A172 (cell line): ENCODE measurements at places on chromosomes 5 and 9.

DNA sequence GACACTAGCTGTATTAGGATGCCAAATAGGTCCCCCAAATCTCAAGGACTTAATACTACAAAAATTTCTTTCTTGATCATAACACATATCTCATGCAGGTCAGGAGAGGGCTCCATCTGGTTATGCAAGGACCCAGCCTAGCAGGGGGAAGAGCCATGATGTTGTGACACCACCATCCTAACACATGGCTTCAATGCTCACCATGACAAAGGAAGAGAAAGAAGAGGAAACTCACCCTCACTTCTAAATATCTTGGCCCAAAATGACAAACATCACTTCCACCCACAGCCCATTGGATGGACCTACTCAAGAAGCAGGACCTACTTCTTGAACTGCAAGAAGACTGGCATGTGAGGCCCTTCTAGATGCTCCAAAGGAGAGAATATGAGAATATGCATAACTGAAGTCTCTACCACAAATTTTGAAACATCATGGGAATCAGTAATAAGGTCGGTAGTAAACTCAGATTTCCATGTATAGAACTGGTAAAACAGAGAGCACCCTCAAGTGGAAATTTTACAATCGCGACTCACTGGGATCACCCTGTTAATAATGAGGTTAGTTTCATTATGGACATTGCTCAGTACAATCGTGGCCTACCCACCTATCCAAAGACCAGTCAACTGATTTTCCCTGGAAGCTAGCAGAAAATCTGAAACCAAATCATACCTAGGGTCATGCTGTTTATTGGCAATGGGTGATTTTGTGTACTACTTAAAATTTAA is 308.2 kb downstream of the ACTL7B start:
- DNase-seq: no peak

GRCh38 chr9:116157436-116158138 is 4.0 kb downstream of the PAPPA start:
- no peak for DNase-seq

- DNase-seq: peak; percentile 55
Measured at GRCh38 chr9:115992834-115993233, 160.8 kb upstream of the PAPPA start.

DNA sequence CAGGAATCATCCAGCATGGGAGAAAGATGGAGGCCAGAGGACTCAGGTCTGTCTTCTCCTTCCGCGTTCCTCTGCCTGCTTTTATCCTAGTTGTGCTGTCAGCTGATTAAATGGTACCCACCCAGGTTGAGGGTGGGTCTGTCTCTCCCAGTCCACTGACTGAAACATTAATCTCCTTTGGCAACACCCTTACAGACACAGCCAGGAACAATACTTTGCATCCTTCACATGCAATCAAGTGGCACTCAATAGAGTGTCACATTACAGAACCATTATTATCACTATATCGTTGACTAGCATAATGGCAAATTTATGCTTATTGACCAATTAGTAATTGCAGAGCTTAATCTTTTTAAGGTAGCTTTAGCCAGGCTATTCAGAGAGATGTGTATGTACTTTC is 64.8 kb downstream of the UNC13B start:
- DNase-seq: no peak

DNA sequence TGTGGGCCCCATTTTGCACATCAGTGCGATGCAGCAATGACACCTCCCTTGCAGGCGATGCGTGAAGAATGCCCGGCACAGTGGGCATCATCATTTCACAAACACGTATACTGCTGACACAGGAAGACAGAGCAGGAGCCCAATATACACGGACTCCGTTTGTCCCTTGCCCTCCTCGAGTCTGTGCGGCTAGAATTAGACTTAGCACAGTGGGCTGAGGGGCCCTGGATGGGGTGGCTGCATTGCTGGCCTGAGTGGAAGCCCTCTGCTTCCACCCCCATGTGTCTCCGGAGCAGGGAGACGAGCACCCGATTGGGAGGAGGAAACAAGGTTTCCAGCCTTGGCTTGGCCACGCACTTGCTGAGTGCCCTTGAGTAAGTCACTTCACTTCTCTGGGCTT is 40.8 kb downstream of the GSN start:
- no peak for DNase-seq

GRCh38 chr9:112750016-112750763 is at the start of gene SNX30:
Gene SNX30 (plus strand): TSS chr9:112750760. CDS start chr9:112751002, 242 bp downstream.
- peak; percentile 75 for DNase-seq
